SK-N-SH (cell line): ENCODE measurements at places on chromosomes 2 and 18.

- no peak for DNase-seq
These were observed 54.7 kb downstream of the EMILIN2 start for GRCh38 chr18:2901423-2901985.

- DNase-seq = no peak
These were observed 19.8 kb downstream of the GRHL1 start for GRCh38 chr2:9971105-9971818.

DNA sequence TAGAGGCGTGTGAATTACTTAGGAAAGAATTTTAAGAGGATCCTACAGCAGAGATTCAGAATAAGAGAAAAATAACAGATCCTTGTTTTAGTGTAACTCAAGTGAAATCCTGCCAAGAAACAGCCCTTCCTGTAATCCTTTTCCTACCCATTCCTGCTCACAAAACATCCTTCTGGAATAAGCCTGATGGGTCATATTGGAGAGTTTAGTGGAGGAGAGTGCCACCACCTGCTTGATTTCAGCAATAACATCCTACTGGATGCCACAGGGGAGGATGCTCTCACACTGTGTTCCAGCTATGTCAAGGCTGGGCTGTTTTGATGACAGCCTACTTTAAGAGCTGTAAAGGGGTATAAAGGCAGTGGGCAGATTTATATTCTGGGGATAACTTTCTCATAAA, 54.8 kb upstream of the CCDC178 start:
- DNase-seq = peak; percentile 36

DNA sequence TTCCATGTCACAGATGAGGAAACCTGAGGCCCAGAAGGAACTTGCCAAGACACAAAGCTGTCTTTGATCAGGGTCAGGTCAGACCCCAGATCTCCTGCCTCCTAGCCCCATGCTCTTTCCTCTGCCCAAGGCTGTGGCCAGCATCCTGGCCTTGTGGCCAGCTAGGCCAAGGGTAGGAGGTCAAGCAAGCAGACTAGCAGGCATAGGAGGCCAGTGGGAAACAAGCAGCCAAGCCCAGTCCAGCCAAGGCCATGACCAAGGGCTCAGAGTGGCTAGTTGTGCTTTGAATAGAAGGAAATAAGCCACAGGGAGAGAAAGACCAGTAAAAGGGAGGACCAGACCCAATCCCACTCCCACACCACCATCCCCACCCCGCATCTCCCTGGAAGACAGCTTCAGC, 30.4 kb downstream of the KCNK3 start:
- no peak for DNase-seq

GRCh38 chr2:158965107-158965506, 3.3 kb upstream of the TANC1 start:
- no peak for DNase-seq

- no peak for DNase-seq
These were observed 20.1 kb upstream of the PTH2R start for GRCh38 chr2:208386541-208386940.

DNA sequence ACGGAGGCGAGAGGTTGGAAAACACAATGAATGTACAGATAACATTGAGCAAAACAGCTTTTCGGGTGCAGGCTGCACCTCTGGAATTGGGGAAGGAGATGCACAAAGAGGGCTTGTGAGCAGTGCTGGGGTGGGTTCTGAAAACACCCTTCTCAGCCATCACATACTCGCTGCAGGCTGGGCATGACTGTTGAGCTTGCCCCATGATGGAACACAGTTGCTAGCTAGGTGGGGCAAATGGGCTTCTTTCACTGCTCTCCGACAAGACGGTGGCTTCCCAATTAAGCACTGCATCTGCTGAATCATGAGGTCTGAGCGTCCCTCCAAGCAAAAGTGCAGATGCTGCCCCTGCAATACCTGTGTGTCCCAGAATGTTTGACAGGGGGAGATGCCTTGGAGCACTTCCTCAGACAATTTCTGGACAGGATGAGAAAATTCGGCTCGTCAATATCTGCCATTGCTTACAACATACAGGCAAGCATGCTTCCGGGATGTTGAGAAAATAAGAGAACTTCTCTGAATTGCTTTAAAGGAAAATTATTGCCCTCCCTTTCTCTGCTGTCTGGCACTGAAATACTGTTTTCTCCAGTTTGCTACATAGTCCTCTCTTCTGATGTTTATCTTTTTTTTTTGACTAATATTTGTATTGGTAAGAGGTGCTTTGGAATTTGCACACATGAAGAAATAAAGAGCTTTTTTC, 77.3 kb upstream of the SH3BP4 start:
- DNase-seq = no peak

GRCh38 chr2:191626497-191627151, 51.3 kb upstream of the NABP1 start:
- DNase-seq = no peak

- DNase-seq = no peak
These were observed 30.3 kb upstream of the DNAJC27 start for GRCh38 chr2:25002066-25002465.

GRCh38 chr2:201018636-201019035, 52.8 kb downstream of the HYCC2 start:
- no peak for DNase-seq

DNA sequence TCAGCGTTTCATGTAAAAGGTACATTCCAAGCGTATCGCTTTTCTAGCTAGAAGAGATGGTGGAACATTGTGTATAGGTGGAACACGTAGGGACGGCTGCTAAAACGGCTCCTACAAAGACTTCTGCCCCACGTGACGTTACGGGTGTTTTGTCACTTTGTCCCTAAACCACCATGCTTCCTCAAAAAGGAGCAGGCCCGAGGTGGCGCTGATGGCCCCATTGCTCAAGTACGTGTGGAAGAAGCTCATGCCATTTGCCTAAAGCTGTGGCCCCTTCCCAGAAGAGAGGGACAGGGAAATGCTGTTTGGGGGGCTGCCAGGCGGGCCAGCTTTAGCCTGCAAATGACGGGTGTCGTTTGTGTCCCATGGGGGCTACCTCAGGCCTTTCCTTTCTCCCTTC, 72.7 kb downstream of the TMEM247 start:
- no peak for DNase-seq

DNA sequence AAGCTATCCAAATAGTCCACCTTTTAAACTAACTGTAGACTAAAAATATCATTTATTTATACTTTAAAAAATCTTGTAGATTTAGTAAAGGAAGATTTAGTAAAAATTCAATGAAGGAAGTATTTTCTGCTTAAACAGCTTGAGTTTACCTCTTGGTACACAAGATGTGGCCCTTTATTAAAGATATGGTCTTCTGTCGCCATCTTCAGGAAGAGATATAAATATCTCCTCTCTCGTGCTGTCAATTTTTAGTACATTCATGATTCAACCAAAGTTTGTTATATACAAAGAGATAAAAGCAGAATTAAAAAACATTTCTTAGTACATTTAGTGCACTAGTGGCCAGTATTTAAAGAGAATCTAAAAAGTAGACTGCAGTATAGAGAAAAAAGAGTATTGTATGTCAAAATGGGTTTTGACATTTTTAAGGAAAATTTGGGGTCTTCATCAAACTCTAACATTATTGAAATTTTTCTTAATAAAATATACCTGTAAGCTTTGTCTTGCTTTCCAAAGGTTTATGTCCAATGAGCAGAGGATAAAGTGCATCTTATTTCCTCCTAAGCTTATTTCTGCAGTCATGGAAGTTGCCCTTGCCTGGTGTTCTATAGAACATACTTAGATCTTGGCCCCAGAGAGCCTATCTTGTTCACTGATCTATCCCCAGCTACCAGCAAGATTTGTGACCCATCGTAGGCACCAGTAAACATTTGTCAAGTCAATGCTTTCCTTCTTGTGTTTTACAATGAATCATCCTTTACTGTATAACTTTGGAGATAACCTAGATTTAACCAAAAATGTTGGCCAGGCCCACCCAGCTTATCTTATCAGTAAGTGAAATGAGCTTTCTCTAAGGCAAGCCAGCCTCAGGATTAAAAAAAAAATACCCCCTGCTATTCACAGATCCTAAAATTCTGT, 18.5 kb upstream of the EML6 start:
- peak; percentile 61 for DNase-seq

- no peak for DNase-seq
These were observed 54.5 kb downstream of the MAP4K4 start for GRCh38 chr2:101751875-101752619.

- DNase-seq = no peak
These were observed 331.1 kb downstream of the GULP1 start for GRCh38 chr2:188622601-188623260.

DNA sequence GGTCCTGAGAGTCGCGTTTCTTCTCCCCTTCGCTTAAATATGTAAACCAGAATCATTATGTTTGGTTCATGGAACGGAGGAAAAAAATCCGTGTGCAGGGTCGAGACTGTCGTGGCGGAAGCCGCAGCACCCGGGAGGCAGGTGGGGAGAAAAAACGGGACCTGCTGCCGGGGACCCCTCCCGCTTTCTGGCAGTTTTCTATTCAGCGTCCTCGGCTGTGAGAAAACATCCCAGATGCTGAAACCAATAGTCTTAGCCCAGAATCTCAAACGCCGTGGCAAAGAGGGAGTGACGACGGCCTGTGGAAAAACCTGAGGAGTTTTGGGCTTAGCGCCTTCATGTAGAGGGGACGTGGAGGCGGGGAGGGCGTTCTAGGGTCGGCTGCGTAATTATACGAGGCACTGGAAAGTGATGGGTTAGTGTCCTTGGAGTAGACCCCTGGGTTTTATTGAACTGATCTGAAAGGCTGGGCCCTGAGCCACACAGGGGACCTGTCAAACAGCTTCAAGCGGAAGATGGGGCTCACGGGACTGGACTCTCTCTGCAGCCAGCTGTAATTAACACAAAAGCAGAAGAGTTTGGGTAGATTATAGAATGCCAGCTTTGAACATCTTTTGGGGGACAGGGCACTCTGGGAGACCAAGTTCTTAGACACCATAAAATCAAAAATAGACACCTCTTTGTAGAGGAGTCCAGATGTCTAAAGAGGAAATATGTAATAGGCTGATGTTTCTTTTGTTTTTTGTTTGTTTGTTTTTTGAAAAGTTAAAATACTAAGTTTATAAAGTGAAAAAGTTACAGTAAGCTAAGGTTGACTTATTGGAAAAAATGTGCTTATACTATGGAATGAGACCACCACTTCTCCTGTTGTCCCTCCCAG, 834 bp upstream of the BUB1 start:
- peak; percentile 61 for DNase-seq

- DNase-seq = no peak
These were observed 251.6 kb downstream of the GALR1 start for GRCh38 chr18:77501266-77501665.

DNA sequence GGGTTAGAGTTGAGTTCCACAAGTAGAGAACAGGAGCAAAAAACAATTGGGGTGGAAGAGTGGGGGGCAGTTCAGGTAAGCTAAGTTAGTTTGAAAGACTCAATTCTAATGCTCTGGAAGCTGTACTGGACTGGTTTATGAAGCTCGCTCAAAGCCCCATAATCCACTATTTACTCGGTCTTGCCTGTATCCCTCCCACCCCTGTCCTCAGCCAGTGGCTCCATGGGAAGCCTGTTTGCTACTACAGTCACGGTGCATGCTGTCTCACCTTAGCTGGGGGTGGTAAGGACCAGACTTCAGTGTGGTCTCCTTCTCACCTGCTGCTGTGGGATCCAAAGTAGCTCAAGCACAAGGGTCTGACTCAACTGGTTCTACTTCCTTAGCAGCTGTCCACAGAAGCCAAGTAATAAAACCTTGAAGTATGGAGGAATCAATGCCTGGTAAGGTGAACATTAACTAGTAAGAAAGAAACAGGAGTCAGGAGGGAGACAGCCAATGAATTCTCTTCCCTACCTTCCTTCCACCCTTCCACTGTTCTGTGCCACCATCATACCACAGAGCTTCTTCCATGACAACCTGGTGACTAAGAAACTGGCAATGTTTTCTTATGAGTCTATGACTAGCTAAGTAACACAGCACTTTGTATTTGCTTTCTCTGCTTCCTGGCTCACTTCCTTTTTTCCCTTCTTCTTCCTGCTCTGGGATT, 230.8 kb downstream of the SRBD1 start:
- no peak for DNase-seq
